Activated T-cell treated with anti-CD3 and anti-CD28 coated beads, Interleukin-2, amount 50 U/mL, for 4 hours (primary cell): ENCODE measurements at places on chromosomes 7 and 10. TPM values are rescaled to one million over a fixed set of nuclear protein-coding genes. Genes with fewer than 3 reads are reported as not detected.

Gene PDE1C
- not detected for total RNA-seq

GRCh38 chr10:87635498-87636312 is 24.0 kb upstream of the PAPSS2 start:
- DNase-seq = no peak

DNA sequence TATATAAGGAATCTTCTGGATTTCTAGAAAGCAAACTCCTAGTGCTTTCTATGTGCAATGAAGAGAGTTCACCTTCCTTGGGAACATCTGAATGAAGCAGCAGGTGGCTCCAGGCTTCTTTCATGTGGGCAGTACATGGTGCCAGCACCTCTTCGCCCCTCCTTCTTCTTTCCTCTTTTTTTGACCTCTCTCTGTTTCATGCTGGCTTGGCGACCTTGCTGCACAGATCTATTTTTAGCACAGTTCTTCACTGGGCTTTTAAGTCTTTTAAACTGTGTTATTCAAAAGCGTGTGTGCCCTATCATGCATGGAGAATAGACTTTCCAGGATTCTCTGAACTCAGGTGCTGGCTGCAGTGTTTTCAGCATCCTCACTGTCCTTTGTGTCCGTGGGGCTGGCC is 400.3 kb upstream of the PRKCQ start:
- DNase-seq = no peak

- no peak for DNase-seq
Measured at GRCh38 chr10:21637795-21638194, 103.8 kb downstream of the MLLT10 start.

Gene OR6B1
- total RNA-seq = not detected
